ENCODE measurements at places on chromosomes 7 and 10.

DNA sequence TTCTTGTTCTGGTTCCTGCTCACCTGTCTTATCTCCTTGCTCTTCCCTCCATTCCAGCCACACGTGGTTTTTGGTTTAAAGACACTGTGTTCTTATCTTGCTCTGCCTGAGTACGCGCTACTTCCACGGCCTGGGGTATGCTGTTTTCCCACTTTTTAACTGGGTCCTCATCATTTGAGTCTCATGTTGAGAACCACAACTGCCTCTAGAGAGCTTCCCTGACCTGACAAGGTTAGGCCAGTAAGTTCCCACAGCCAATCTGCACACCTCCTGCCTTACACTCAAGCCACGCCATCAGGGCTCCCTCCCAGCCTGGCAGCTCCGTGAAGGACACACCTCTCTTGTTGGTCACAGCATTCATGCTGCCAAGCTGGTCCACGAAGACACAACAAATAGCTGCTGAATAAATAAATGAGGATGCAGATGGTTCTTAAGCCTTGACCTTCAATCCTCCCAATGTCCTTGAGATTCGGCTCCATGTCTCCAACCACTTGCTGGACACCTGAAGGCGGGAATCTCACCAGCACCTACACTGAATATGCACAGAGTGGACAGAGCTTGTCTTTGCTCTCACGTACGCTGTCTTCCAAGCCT lies 201.7 kb upstream of the KLF14 start:
- DNase-seq: peak; percentile 25

DNA sequence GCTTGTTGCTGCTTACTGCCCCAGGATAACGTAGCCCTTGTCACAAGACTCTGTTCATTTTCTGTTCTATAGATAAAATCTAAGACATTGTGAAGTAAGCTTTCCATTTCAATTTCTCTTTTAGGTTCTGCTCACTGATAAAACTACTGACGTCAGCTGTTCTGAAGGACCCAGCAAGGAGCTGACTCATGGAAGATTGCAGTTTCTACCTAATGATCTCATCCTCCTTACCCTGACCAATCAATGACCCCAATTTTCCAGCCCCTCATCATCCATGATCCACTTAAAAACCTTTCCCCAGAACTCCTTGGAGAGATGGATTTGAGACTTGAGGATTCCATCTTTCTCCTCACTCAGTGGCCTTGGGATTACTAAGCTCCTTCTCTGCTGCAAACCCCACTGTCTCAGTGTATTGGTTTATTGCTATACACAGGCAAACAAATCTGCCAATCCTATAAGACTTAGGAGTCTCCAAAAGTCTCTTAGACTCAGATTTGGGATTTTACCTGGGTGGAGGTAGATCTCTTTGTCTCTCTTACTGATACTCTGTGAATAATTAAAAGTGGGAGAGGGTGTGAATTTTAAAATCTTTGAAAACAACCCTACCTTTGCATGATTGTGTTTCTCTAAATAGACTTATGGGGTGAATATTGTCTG lies 109.2 kb upstream of the TRIM24 start:
- DNase-seq: no peak

GRCh38 chr7:26989897-26990670 lies 105.7 kb downstream of the HOXA1 start:
- DNase-seq: no peak

GRCh38 chr10:76179806-76180205 lies 748.4 kb downstream of the LRMDA start:
- DNase-seq: no peak

- no peak for DNase-seq
Measured at GRCh38 chr10:5561704-5562645, 37.2 kb downstream of the CALML3 start.

GRCh38 chr10:4246881-4247358 lies 461.9 kb upstream of the KLF6 start:
- DNase-seq: no peak

DNA sequence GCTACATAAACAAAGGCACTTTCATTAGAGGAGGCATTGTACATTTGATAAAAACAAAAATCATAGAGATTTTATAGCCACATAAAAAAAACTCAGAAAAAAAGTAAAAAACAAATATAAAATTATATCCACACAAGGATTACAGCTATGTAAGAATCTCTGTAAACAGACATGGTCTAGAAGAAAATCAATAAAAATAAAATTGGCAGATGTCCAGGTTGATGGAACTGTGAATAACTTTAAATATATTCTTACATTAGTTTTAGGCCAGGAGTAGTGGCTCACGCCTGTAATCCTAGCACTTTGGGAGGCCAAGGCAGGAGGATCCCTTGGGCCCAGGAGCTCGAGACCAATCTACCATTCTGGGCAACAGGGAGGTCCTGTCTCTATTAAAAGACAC lies 19.2 kb downstream of the SLC35B4 start:
- DNase-seq: no peak

DNA sequence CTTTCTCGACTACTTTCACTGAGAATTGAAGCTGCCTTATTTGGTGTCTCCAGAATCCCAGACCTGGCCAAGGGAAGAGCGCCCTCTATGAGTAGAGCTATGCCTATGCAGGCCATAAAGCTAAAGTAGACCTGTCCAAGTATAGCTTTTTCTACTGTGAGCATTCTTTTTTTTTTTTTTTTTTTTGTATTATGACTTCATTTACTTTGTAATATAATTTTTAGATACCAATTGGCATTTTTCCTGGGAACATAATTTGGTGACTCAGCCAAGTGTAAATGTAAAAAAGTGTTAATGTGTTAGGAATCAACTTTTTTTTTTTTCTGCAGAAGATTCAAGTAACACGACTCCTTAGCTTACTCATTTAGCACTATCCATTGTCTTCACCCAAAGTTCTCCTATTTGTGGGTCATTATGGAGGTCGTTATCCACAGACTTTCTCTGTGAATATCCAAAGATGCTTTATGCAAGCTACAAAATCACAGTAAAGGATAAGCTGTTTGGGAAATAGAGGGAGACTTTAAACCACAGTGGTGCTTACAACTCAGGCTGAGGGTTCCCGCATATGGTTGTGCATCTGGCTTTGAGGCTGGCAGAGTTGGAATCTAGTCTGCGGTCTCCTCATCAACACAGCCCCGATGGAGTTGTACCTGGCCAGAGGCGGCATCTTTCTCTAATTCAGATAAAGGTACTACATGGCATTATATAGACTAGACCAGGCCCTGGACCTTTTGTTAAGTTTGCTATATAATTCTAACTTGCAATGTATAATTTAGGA lies 1040.2 kb upstream of the SORCS1 start:
- DNase-seq: no peak

GRCh38 chr10:114103284-114103683 lies 59.6 kb downstream of the ADRB1 start:
- DNase-seq: no peak

- DNase-seq: no peak
Measured at GRCh38 chr10:94310369-94310768, 52.4 kb downstream of the NOC3L start.

DNA sequence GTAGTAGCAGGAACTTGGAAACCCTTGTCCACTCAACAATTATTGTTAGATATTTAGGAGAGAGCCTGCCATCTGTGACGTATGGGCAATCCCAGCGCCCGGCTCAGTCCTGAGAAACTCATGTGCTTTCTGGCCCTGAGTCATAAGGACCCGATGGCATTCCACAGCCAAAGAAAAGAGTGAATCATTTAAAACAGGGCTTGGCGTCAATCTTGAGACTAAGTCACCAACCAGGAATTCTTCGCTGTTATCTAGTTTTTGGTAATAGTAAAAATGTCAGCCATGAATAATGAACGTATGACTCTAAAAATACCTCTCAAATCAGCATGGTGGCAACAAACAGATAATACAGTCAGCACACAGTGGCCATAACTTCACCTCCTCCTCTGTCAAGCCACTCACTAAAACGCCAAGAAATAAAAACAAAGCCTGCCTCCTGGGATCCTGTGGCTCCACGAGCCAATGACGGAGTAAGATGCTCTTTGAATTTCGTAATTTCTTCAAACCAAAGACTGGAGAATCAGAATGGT lies 140.8 kb downstream of the ADAM12 start:
- no peak for DNase-seq

- DNase-seq: no peak
Measured at GRCh38 chr7:154881026-154881425, 121.9 kb downstream of the PAXIP1 start.

GRCh38 chr10:15857107-15857575 lies 3.2 kb downstream of the MINDY3 start:
- DNase-seq: no peak

GRCh38 chr10:62021128-62021665 lies 119.7 kb downstream of the ARID5B start:
- DNase-seq: no peak

- no peak for DNase-seq
Measured at GRCh38 chr10:27655296-27655695, 90.3 kb downstream of the MKX start.

DNA sequence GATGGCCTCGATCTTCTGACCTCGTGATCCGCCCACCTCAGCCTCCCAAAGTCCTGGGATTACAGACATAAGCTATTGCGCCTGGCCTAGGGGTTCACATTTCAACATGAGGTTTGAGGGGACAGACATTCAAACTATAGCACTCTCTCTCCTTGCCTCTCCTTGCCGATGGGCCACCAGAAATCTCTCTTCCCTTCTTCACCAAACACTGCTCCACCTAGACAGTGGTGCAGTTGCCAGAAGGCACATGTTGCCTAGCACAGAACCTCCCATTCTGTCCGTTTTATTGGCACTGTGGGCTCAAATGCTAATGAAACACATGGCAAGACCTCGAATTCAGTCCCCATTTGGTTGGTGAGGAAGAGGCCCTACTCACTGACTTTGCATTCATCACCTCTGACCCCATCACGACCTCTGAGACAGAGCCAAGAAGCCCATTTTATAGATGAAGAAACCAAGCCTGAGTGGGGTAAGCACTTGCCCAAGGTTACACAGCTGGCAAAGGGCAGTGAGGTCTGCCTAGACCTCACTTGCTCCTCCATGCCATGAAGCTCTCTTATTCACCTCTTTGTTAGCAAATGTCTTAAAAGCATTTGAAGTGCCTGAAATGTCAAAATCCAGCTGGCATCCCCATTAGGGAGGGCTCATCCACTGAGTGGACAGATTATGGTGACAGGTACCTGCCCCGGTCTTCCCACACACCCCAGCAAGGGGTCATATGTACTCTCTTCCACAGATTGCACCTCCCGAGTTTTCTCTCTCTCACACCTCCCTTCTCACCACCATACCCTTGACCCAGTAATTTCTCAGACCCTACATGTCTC lies 34.0 kb downstream of the GPRIN2 start:
- DNase-seq: no peak

GRCh38 chr7:6691609-6692106 lies 15.1 kb downstream of the ZNF12 start:
- no peak for DNase-seq

- peak; percentile 11 for DNase-seq
Measured at GRCh38 chr10:77405771-77406241, 231.8 kb downstream of the KCNMA1 start.

GRCh38 chr10:92598321-92598720 lies 5.4 kb downstream of the KIF11 start:
- DNase-seq: no peak

GRCh38 chr7:134836447-134836846 lies 57.0 kb downstream of the CALD1 start:
- no peak for DNase-seq

- no peak for DNase-seq
Measured at GRCh38 chr7:139838276-139838675, 9.2 kb downstream of the TBXAS1 start.

- DNase-seq: no peak
Measured at GRCh38 chr7:98568891-98569290, 48.2 kb upstream of the NPTX2 start.

All from activated CD4-positive, alpha-beta T cell treated with anti-CD3 and anti-CD28 coated beads, Interleukin-2, amount 50 U/mL, for 48 hours (primary cell).